Prostate gland (tissue), 2 donors: ENCODE measurements at places on chromosomes 7 and 10. TPM values are rescaled to one million over a fixed set of nuclear protein-coding genes. Genes with fewer than 3 reads are reported as not detected.
A peak's percentile ranks its signal among the peaks of the same experiment; 100 is the strongest.

- no peak overlapping the region for H3K4me3 ChIP-seq
- no peak overlapping the region for H3K27ac ChIP-seq
- H3K4me1 ChIP-seq = peaks cover 8% of the 10 kb centered on the region
- H3K36me3 ChIP-seq = no peaks in the 10 kb centered on the region
- no peak for DNase-seq
Observed at GRCh38 chr10:24496906-24497305, 226.8 kb downstream of the ARHGAP21 start.

Gene ATRNL1
- 5.1 TPM for total RNA-seq

DNA sequence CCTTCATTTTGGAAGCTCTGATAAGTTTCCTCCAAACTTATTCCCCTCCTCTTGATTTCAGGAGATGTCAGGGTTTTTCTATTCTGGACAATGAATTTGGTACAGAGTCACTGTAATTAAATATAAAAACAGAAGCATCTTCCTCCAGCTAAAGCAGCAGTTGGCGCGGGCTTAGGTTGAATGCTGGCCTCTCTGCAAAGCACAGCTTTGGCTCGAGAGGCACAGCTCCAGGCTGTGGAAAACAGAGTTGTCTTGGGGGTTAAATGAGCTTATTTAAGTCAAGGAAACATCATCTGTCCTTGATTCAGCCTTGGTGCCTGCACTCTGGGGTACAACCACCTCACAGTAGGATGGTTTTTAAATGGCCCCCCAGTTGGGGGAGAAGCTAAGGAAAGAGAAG lies 35.0 kb upstream of the PDCD4 start:
- no peak for DNase-seq
- no peaks in the 10 kb centered on the region for H3K27me3 ChIP-seq
- no peak overlapping the region for H3K4me3 ChIP-seq
- H3K4me1 ChIP-seq = peaks cover 40% of the 10 kb centered on the region

DNA sequence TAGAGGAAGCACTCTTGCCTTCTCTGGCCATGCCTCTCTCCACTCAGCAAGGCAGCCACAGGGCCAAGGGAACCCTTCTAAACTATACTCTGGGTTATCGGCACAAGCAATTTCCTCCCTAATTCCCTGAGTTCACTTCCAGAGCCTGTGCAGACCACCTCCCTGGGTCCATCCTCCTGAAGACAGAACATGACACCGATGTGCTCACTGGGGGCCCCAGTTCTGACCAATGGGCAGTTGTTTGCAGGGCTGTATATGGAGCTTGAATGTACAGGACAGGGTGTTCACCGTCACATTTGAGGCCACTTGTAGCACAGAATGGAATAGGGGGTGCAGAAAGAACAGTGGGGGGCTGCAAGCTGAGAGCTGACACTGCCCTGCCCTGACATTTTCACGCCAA lies 77.7 kb downstream of the TFEC start:
- H3K36me3 ChIP-seq = no peaks in the 10 kb centered on the region
- no peak overlapping the region for H3K4me3 ChIP-seq
- H3K4me1 ChIP-seq = no peaks in the 10 kb centered on the region
- no peak for DNase-seq
- no peak overlapping the region for H3K27ac ChIP-seq
- H3K27me3 ChIP-seq = no peaks in the 10 kb centered on the region

GRCh38 chr10:99330347-99330924 lies 1.3 kb downstream of the CNNM1 start:
- no peaks in the 10 kb centered on the region for H3K27me3 ChIP-seq
- H3K27ac ChIP-seq = peak overlapping the region; percentile 52
- no peaks in the 10 kb centered on the region for H3K36me3 ChIP-seq
- no peaks in the 10 kb centered on the region for H3K4me1 ChIP-seq

Gene TAS2R16
- total RNA-seq = not detected

GRCh38 chr10:78604721-78605120 lies 464.0 kb upstream of the ZMIZ1 start:
- no peak overlapping the region for H3K27ac ChIP-seq
- no peaks in the 10 kb centered on the region for H3K27me3 ChIP-seq
- no peak overlapping the region for H3K4me3 ChIP-seq
- no peaks in the 10 kb centered on the region for H3K4me1 ChIP-seq
- DNase-seq = no peak

DNA sequence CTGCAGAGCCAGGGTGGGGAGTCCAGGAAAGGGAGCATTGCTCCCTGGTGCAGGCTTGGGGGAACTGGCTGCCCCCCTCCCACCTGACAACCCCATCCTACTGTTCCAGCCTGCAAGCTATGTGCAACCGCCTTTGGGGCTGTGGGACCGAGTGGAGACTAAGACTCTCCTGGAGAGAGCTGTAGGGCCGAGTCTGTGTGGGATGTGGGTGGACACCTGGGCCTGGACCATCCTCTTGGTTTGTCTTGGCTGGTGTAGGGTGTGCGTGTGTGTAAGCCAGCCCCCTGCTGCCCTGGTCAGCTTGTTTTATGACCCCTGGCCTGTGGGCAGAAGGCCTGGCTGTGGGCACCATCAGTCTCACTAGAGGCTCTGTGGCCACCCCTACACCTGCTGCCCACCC lies 1.6 kb upstream of the RAMP3 start:
- H3K36me3 ChIP-seq = no peaks in the 10 kb centered on the region
- H3K27me3 ChIP-seq = peaks cover 10% of the 10 kb centered on the region
- H3K4me1 ChIP-seq = no peaks in the 10 kb centered on the region
- H3K27ac ChIP-seq = no peak overlapping the region
- H3K4me3 ChIP-seq = no peak overlapping the region

- no peak for DNase-seq
- no peaks in the 10 kb centered on the region for H3K4me1 ChIP-seq
- H3K4me3 ChIP-seq = no peak overlapping the region
- no peaks in the 10 kb centered on the region for H3K27me3 ChIP-seq
Observed at GRCh38 chr7:92072121-92072520, 62.2 kb downstream of the CYP51A1 start.

- H3K4me3 ChIP-seq = no peak overlapping the region
- H3K4me1 ChIP-seq = no peaks in the 10 kb centered on the region
- H3K27me3 ChIP-seq = peaks cover 2% of the 10 kb centered on the region
- H3K27ac ChIP-seq = no peak overlapping the region
- H3K36me3 ChIP-seq = no peaks in the 10 kb centered on the region
Observed at GRCh38 chr10:23280419-23281043, 64.1 kb downstream of the C10orf67 start.

Gene PNLIPRP2
- not detected for total RNA-seq

DNA sequence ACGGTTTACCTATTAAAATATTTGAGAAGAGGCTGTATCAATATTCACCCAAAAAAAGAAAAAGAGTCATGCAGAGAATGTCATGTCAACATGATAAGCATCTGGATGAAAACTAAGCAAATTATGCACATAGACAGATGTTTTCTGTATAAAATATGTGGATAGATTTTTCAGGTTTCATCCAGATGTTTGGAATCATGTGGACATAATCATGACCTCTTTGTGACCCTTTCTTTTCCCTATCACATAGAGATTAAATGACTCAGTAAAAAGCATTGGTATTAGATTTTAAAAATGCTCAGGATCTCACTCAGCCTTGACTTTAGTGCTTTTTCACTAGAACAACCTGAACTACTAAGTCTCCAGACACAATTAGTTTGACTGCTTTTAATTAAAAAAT lies 90.0 kb downstream of the FOXP2 start:
- DNase-seq = no peak
- H3K27ac ChIP-seq = no peak overlapping the region
- H3K4me3 ChIP-seq = no peak overlapping the region
- H3K27me3 ChIP-seq = no peaks in the 10 kb centered on the region
- H3K36me3 ChIP-seq = no peaks in the 10 kb centered on the region

GRCh38 chr7:593324-594115 lies 73.9 kb upstream of the PDGFA start:
- H3K4me1 ChIP-seq = no peaks in the 10 kb centered on the region
- no peaks in the 10 kb centered on the region for H3K27me3 ChIP-seq
- DNase-seq = no peak
- no peaks in the 10 kb centered on the region for H3K36me3 ChIP-seq
- H3K4me3 ChIP-seq = no peak overlapping the region

- no peaks in the 10 kb centered on the region for H3K27me3 ChIP-seq
- H3K27ac ChIP-seq = no peak overlapping the region
- no peak for DNase-seq
- no peaks in the 10 kb centered on the region for H3K36me3 ChIP-seq
Observed at GRCh38 chr7:85261336-85261735, 74.5 kb upstream of the SEMA3D start.

- no peak overlapping the region for H3K4me3 ChIP-seq
- no peak overlapping the region for H3K27ac ChIP-seq
- no peaks in the 10 kb centered on the region for H3K36me3 ChIP-seq
- H3K27me3 ChIP-seq = no peaks in the 10 kb centered on the region
- DNase-seq = no peak
Observed at GRCh38 chr10:118965645-118966044, 63.9 kb upstream of the NANOS1 start.

DNA sequence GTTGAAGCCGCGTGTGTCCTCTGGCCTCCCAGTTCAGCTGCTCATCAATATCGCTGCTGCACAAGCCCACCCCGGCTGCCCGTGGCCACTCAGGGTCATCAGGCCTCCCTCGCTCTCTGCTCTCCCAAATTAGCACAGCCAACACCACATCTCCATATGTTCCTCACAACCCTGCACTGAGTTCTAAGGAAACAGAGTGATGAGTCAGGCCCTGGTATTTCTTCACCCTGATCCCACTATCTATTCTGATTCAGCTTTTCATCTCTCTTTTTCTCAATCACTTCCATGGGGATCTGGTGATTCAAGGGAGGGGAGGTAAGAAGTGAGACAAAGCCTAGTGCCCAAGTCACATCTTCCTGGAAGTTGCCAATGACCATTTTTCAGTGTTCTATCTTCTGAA lies 23.8 kb downstream of the CYTH3 start:
- no peaks in the 10 kb centered on the region for H3K4me1 ChIP-seq
- DNase-seq = no peak
- H3K27me3 ChIP-seq = no peaks in the 10 kb centered on the region
- no peak overlapping the region for H3K27ac ChIP-seq
- no peaks in the 10 kb centered on the region for H3K36me3 ChIP-seq

Gene PPP1R17
- total RNA-seq = not detected

Gene ZNF804B
- not detected for total RNA-seq

GRCh38 chr7:111853201-111853990 lies 291.1 kb upstream of the IMMP2L start:
- no peaks in the 10 kb centered on the region for H3K36me3 ChIP-seq
- no peak overlapping the region for H3K4me3 ChIP-seq
- H3K27me3 ChIP-seq = no peaks in the 10 kb centered on the region
- no peaks in the 10 kb centered on the region for H3K4me1 ChIP-seq

- no peaks in the 10 kb centered on the region for H3K4me1 ChIP-seq
- no peak overlapping the region for H3K27ac ChIP-seq
- no peak for DNase-seq
- H3K4me3 ChIP-seq = no peak overlapping the region
Observed at GRCh38 chr10:110200503-110200902, 6.9 kb upstream of the MXI1 start.
